HCT116 (cell line): ENCODE measurements at places on chromosomes 4 and X. TPM values are rescaled to one million over a fixed set of nuclear protein-coding genes. Genes with fewer than 3 reads are reported as not detected.
A peak's percentile ranks its signal among the peaks of the same experiment; 100 is the strongest.

Gene PLK4
- total RNA-seq: 34.8 TPM

Gene PALLD
- total RNA-seq: 166 TPM

Gene CXCL3
- 1.9 TPM for total RNA-seq

Gene ADH1A
- not detected for total RNA-seq

DNA sequence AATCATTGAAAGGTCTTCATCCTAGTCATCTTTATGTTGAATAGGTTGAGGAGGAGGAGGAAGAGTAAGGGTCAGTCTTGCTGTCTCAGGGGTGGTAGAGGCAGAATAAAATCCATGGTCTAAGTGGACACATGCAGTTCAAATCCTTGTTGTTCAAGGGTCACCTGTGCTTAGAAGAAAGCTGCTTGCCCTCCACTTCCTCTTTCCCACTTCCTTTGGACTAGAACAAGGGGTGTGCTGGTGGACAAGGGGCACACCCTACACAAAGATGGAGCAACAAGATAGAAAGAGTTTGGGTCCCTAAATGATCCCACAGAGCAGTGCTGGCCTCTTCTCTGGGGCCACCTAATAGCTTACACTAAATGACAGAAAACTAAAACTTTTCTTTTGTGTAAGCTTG, 47.9 kb downstream of the HSD17B13 start:
- no peak for DNase-seq

- peak; percentile 22 for DNase-seq
Measured at GRCh38 chrX:41923978-41924683, 777 bp upstream of the CASK start.

DNA sequence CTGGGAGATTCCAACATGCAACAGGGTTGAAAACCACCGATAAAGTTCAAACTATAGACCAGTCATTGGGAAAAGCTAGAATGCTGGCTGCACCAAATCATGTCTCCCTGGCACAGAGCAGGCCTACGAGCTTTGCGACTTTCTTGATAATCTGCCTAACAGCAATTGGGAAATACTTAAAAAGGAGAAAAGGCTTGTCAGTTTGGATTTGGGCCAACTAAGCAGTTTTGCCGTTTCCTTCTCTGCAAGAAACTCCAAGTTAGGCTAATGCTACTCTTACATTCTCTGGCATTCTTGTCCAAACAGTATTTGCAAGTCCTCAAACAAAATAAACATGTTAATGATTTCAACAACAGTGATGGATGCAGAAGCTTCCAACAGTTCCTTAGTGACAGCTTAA, 87.9 kb downstream of the PDK3 start:
- no peak for DNase-seq
